ENCODE measurements at places on chromosomes 1 and 21. TPM values are rescaled to one million over a fixed set of nuclear protein-coding genes. Genes with fewer than 3 reads are reported as not detected.

Gene GPR37L1
- total RNA-seq = not detected

Gene CFH
- total RNA-seq = 1.4 TPM

Gene SMPDL3B
- total RNA-seq = 0.76 TPM

Gene SKI
- total RNA-seq = 73.4 TPM

Gene CCDC190
- total RNA-seq = not detected

Gene CACHD1
- total RNA-seq = 0.31 TPM

Gene PEX19
- 51.2 TPM for total RNA-seq

Gene HAPLN2
- total RNA-seq = 0.24 TPM

Gene DMRTA2
- not detected for total RNA-seq

Gene CFHR3
- not detected for total RNA-seq
